Muscle of leg (tissue), 16 donors: ENCODE measurements at places on chromosomes 2 and 18. TPM values are rescaled to one million over a fixed set of nuclear protein-coding genes. Genes with fewer than 3 reads are reported as not detected.

The PSD4 gene
- 1.6 TPM for total RNA-seq

The SKOR2 gene
- total RNA-seq, result not detected

DNA sequence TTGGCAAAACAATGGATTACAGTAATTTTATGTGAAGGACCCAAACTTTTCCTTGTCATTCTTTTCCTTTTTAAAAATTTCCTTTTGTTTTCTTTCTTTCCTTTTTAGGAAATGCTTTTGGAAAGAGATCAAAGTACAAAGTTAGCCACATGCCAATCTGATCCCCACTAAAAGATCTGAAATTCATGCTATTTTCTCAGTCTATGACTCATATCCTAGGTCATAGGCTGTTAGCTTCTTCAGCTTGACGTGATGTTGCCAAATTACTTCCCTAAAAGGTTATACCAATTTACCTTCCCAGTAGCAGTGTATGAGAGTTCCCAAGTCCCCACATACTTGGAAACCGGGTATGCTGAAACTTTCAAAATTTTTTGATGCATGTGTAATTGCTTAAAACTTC, 355.3 kb downstream of the INSIG2 start:
- no peak for DNase-seq

DNA sequence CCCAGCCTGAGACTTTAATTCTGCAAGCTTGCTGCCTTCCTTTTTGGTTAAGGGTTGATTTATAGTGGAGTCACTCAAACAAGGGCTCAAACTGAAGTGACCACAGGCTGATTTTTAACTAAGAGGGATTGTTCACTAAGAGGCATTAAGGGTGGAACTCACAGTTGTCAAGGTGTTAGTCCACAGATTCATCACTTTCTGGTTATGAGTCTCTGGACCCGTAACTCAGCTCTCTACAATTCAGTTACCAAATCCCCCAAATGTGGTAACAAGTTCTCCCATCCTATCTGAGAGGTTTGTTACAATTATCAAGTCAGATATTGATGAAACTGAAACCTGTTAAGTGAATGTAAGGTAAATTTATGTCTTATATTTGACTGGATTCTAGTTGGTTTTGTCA, 185.9 kb upstream of the KLHL14 start:
- no peak for DNase-seq

GRCh38 chr2:169693360-169693759, 845 bp downstream of the CFAP210 start:
- DNase-seq, result peak; percentile 49

DNA sequence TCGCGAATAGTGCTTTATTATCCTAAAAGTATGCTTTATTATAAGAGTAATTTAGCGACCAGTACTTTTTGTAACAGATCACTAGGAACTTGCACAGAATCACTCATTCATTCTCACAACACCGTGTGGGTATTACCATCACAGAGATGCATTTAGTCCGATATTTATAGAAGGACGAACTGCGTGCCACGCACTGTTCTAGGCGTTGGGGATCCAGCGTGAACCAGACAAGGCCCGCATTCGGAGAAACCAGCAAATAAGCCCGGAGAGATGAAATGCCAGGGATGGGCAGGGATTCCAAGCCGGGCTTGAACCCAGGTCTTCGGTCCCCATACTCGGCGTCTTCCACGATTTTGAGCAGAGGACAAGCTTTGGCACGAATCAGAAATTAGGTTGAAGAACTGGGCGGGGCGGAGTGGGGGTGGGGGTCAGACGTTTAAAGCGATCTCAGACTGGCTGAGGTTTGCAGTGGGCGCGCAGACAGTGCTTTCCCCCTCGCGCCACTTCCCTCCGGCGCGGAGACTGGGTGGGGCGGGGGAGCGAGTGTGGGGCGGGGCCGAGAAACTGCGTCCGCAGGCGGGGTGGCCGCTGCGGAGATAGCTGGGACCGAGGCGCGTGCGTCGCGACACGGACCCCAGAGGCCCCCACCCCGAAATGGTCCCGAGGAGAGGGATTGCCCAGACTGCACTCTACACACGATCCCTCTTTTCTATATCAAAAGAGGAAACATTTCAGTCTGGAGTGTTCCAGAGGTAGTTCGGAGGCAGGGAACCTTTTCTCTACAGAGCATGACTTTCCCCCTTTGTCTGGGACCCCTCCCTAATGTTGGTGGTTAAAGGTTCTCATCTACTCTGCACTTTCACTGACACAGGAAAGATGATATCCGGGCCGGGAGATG, 1.1 kb upstream of the CXCR4 start:
- peak; percentile 53 for DNase-seq

DNA sequence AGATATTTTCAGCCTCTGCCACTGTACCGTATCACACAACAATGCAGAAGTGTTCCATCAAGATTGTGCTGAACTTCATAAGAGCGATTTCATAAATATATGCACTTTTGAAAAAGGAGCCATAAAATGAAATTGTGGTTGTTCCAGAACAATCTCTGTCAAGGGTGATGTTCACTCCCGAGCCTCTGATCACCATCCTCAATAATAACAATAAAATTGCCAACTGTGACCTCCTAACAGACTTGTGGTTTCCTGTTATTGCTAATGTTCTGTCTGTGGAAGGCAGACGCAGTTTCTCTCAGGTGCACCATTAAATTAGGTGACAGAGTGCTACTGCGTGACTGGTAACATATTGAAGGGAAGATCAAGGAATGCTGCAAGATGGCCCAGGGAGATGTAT, 383.7 kb downstream of the SOCS6 start:
- no peak for DNase-seq

DNA sequence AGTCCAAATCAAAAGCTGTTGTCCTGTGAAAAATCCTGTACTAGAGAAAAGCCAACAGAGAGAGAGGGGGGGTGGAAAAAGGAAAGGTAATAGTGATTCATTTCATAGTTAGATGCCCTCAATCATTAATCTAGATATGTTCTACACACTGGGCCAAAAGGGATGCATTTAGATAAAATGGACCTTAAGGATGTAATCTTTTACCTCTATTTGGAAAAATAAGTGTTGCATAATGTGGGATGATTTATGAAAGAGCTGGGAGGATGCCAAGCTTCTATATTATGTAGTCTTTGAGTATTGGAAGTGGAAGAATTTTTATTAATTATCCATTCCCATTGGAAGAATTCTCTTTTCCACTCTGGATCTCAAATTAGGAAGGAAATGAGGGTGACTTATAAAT, 480.5 kb upstream of the ZEB2 start:
- DNase-seq, result peak; percentile 18

DNA sequence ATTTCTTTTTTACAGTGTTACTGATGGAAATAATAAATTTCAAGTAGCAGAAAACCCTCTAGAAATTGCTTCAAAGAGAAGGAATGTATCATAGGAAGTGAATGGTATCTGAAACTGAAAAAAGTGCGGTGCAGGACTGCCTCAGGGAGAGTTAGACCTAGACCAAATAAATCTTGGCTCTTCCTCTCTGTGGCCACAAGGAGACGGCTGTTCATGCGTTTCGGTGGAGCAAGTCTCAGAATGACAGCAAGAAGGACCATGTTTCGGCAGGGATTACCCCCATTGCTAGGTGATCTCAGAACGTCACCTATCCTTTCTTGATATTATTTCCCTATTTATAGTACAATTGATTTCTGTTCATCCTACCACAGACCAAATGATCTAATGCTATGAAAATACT, 522.3 kb downstream of the SOX11 start:
- DNase-seq, result no peak
